GM23248 (cell line): ENCODE measurements at places on chromosomes 1 and 21. TPM values are rescaled to one million over a fixed set of nuclear protein-coding genes. Genes with fewer than 3 reads are reported as not detected.

Gene OR2T11
- not detected in 2 replicates for polyA plus RNA-seq

GRCh38 chr1:73056826-73057225, 774.5 kb upstream of the NEGR1 start:
- DNase-seq, result no peak

Gene PNRC2
- 67.4 and 71.2 TPM in 2 replicates for polyA plus RNA-seq

DNA sequence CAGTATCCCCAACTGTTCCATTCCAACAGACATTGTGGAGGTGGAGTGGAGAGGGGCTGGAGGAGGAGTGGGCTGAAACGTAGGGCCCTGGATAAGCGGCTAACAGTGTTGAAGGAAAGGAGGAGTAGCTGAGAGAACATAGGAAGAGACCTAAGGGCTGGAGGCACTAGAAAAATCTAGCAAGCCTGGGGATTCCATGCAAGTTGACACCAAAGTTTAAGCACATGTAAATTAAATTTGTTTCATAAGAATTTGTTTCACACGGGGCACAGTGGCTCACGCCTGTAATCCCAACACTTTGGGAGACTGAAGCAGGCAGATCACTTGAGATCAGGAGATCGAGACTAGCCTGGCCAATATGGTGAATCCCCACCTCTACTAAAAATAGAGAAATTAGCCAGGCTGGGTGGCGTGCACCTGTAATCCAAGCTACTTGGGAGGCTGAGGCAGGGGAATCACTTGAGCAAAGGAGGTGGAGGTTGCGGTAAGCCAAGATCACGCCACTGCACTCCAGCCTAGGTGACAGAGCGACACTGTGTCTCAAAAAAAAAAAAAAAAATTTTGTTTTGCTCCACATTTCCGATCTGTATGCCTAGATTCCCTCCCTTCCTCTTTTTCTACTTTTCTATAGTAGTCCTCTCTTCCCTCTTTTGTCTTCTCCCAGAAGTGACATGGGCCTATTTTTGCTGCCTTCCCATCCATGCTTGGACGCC, 530 bp upstream of the CD244 start:
- DNase-seq, result no peak

DNA sequence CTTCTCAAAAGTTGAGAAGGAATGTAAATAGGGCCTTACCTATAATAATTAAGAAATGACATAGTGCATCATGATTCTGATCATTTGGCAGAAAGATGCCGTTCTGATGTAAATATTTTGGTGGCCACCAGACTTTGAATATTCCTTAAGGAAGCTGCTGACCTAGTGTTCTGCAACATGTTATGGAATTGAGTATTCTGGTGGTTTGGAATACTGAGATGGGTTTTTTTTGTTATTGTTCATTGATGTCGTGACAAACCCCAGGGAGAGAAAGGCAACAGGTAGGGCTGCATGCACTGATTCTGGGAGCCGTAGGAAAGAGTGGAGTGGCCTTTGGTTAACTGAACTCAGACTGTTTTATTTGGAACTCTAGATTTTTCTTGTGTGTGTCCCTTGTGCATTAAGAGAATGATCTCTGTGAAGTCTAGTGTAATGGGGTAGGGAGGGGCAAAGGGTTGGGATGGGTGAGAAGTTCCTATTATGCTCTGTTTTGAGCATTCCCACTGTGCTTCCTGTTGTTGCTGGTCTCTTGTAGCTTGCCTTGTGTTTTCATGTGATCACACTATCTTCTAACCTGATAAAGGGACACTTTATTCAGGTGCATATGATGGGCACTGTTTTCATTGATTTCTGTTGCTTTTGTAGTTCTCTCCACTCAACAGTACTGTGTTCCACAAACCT, 25.0 kb downstream of the ZBTB8B start:
- no peak for DNase-seq
